Upper lobe of right lung (tissue), 1 donor: ENCODE measurements at places on chromosomes 11 and 22.
A peak's percentile ranks its signal among the peaks of the same experiment; 100 is the strongest.

DNA sequence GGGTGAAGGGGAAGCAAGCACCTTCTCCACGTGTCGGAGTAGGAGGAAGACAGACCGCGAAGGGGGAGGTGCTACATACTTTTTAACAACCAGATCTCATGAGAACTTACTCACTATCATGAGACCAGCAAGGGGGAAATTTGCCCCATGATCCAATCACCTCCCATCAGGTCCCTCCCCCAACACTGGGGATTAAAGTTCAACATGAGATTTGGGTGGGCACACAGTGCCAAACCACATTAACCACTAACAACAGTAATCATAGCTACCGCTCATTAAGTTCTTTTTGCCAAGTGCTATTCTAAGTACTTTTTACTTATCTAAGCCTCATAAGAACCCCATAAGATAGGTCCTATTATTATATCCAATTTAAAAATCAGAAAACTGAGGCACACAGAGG is 450.5 kb upstream of the DDI1 start:
- no peak for DNase-seq

GRCh38 chr11:86774417-86774816 is 25.9 kb upstream of the PRSS23 start:
- DNase-seq: no peak

- no peak for DNase-seq
Measured at GRCh38 chr11:68373815-68374501, 61.6 kb downstream of the LRP5 start.

GRCh38 chr22:46783721-46784120 is 21.3 kb downstream of the TBC1D22A start:
- no peak for DNase-seq

DNA sequence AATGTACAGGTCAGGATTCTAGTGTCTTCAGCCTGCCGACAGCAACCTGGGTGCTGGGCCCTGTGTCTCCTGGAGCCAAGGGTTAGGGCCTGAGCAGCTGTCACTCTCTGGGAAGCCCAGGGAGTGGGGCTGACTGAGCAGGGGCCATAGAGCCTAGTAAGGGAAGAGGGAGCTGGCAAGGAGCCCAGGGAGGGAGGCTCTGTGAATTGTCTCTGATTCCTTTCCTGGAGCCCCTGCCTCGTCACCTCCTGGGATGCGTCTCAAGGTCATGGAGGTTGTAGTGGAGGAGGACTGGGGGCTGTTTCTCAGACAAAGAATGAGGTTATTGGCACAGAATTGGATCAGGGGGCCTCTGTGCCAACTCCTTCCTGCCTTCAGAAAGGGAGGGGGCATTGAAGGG is 11.8 kb downstream of the SOX10 start:
- no peak for DNase-seq

GRCh38 chr11:31641477-31642062 is 132.0 kb downstream of the ELP4 start:
- no peak for DNase-seq

- no peak for DNase-seq
Measured at GRCh38 chr11:44872556-44872955, 78.1 kb downstream of the TP53I11 start.

DNA sequence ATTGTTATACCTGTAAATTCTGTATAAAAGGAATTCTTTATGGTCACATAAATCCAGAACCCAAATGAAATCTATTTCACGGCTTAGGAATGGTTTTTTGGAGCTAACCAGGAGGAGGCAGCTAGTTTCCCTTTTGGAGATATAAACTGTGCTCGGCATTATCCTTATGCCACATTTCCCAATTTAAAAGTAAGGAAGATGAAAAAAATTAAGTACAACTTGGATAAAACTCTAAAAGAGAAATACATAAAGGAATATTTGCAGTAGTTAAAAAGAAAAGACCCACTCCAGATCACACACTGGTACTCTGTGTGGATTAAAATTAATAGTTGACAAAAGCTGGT is 17.7 kb downstream of the DLAT start:
- DNase-seq: no peak

- peak; percentile 80 for DNase-seq
Measured at GRCh38 chr22:43293655-43294392, 49.3 kb downstream of the SCUBE1 start.

DNA sequence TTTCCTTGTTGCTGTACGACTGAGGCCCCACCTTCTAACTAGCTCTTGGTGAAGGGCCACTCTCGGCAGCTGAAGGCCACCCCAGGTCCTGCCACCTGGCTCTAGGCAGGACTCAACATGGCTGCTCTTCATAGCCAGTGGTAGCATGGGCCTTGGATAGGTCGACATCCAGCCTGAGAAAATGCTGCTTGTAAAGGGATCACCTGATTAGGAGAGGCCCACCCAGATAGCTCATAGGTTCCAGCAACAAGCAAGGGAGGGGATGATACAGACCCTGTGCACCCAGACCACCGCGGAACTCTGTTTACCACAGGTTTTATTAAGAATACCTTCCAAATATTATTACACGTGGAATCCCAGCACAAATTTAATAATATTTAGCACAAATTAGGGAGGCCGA is 341.4 kb downstream of the BRD1 start:
- no peak for DNase-seq

DNA sequence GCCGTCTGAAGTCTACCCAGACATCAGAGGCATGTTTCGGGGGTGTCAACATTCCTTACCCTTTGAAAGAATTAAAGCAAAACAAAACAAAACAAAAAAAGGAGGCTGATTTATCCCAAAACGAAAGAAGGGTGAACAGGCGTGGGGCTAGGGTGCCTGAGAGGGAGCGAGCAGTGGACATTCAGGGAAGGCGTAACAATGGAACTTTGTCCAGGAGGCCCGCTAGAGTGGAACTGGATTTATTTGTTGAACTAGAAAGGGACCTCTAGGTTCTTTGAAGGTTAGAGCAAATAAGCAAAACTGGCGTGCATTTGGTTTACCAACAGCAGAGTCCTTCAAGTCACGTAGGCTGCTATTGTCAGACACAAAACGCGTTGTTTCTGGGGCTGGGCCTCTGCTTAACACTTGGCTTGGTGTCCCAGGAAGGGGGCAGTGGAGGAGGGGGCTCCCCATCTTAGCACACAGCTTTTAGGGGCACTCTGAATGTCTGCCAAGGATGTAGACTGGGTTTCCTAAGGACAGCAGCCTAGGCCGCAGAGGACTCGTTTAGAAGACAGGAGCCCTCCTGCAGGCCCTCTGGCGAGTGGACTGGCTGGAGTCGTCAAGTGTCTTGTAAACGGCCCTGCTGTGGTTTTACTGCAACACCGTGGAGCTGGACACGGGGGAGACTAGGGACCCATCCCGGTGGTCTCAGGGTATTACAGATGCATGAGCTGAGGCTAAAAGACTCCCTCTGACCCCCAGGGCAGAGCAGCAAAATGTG is 203.7 kb upstream of the SORL1-AS1 start:
- no peak for DNase-seq

- DNase-seq: no peak
Measured at GRCh38 chr11:35171226-35171625, 32.3 kb downstream of the CD44 start.

- no peak for DNase-seq
Measured at GRCh38 chr11:36443661-36444060, 66.4 kb downstream of the TRAF6 start.

DNA sequence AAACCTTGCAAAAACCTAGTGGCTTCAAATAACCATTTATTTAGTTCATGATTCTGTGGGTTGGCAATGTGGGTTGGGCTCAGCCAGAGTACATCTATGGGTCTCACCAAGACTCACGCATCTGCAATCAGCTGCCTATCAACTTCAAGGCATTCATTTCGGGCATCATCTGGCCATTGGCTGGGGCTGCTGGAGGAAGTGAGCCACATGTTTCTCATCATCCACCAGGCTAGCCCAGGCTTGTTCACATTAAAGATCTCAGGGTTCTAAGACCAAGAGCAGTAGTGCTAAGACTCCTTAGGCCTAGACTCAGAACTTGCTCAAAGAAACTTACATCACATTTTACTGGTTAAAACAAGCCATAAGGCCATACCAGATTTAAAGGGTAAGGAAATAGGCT is 478.9 kb upstream of the ARHGAP42 start:
- DNase-seq: no peak

GRCh38 chr11:16895306-16895705 is 118.9 kb downstream of the PLEKHA7 start:
- no peak for DNase-seq

- DNase-seq: no peak
Measured at GRCh38 chr11:9280655-9281301, 15.6 kb upstream of the DENND5A start.

DNA sequence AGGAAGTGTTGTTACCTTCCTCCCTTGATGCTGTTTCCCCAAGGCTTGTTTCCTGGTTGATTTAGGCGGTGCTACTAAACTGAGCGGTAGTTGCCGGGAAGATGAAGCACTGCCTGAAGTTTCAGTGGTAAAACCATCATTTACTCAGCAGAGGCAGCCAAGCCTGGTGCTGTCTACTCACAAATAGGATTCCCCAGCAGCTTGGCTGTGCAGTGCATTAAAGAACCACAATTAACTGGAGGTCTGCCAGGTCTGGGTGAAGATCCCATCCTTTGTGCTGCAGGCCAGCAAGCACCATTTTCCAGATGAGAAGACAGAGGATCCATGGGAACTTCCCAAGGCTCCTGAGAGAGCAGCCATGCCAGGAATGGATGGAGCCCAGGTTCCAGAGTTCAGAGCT is 231.9 kb upstream of the E2F8 start:
- no peak for DNase-seq
